ENCODE measurements at places on chromosomes 5 and 9.

DNA sequence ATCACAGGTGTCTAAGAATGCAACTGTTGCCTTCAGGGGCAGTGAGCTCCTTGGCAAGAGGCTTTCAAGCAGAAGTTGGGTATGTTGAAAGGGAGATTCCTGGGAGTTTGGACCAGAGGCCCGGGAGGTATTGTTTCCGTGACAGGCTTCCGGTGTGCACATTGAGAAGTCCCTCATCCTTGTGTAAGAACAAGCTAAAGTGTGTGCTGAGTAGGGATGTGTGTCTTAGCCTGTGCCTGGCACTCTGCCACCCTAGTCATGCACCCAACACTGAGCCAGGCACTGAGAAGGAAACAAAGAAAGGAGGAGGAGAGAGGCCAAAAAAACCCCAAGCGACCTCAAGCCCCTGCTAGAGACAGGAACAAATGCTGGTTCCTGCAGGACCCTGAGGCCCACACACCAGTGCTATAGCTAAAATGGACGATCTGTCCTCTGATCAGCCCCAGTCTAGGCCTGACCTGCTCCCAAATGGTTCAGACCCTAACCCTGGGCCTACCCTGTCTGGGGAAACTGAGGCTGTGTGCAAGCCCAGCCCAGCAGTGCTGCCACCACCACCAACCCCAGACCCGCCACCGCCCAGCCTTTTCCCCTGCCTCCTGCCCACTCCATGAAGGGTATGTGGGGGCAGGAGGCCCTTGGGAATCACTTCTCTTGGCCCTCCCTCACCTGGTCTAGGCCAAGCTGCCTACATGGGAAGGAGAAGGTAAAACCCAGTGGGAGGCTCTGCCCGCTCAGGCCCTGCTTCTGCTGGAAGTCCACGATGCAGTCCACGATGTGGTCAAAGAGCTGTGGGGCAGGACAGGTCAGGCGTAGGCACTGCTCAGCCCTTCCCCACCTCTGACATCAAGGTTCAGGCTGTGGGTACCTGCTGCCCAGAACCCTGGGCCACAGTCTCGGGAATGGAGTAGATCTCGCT is 12.6 kb downstream of the HK3 start:
- DNase-seq, result no peak

DNA sequence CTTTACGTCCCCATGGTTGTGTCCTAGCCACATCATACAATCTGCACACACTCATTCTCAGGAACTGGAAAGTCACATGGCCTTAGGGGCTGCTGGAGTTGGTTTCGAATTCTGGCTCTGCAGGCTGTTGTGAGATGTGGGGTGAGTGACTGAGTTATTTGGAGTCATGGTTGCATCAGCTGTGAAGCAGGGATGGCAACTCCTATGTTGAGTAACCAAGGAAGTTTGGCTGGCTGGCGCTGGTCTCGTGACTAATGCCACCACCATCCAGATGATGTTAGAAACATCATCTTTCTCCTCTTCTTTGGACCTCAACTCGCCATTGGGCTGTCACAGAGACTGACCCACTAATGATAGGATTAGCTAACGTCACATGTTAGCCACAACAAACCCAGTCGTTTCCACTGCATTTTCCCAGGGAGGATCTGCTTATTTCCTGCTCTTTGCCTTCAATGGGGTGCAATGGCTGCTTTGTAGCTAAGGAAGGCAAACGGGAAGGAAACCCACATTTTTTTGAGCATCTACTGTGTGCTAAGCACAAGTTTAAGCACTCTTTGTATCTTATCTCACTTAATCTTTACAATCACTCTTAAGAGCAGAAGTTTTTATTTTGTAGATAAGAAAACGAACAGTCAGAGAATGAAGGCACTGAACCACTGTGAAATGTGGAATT is 78.1 kb upstream of the UBTD2 start:
- peak; percentile 95 for DNase-seq

- DNase-seq, result peak; percentile 14
Measured at GRCh38 chr9:72596451-72597180, 75.2 kb downstream of the TMC1 start.

DNA sequence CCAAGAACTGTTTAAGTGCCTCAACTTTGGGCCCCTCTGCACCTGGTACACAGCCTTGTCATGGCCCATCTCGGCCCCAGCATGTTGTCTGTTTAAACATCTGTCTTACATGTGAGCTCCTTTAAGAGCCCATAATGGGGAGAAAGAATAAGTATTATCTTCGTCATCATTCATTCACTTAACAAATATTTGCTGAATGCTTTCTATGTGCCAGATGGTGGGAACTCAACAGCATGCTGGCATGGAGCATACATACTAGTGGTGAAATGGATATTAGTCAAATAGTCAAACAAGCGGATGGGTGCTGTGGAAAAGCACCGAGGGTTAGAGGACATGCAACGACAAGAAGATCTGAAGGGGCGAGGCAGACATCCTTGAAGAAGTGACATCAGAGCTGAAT is 54.5 kb downstream of the GABBR2 start:
- DNase-seq, result no peak

DNA sequence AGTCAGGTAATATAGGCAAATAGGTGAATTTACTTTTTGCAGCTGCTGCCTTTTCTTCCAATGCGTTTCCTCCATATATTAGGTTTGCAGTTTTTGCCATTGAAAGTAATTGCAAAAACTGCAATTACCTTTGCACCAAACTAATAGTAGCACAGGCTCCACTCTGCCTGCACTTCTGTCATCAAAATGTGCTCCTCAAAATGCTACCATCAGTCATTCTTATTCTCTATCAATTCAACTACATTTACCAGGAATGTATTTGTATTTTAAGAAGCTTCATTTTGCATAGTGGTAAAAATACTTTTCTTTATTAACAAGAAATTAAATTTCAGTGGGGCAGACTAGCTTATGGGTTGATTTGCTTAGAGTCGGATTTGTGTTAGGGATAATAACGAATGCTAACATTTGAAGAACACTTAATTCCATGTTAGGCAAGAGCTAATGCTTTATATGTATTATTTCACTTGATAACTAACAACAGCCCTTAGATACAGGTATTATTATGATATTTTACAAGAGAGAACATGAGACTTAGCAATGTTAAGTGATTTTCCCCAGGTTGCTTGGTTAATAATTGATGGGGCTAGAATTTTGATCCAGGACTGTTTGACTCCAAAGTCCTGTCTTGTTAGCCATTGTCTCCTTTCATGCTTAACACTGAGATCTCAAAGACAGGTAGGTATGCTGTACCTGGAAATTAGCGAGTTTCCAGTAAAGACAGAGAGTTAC is 300.4 kb downstream of the MAN2A1 start:
- DNase-seq, result no peak
